ENCODE measurements at places on chromosomes 16 and 17.

DNA sequence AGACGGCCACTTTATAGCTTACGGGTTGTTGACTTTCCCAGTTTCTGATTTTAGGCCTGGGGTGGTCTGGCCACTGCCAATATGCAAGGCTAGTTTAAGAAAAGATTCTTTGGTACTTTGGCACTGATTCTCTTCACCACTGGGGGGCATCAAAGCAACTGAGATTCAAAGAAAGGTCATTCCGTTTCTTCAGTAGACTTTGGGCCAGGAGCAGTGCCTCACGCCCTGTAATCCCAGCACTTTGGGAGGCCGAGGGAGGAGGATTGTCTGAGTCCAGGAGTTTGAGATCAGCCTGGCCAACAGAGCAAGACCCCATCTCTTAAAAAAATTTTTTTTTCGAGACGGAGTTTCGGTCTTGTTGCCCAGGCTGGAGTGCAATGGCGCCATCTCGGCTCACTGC, 53.0 kb downstream of the RPA1 start:
- DNase-seq, result no peak

DNA sequence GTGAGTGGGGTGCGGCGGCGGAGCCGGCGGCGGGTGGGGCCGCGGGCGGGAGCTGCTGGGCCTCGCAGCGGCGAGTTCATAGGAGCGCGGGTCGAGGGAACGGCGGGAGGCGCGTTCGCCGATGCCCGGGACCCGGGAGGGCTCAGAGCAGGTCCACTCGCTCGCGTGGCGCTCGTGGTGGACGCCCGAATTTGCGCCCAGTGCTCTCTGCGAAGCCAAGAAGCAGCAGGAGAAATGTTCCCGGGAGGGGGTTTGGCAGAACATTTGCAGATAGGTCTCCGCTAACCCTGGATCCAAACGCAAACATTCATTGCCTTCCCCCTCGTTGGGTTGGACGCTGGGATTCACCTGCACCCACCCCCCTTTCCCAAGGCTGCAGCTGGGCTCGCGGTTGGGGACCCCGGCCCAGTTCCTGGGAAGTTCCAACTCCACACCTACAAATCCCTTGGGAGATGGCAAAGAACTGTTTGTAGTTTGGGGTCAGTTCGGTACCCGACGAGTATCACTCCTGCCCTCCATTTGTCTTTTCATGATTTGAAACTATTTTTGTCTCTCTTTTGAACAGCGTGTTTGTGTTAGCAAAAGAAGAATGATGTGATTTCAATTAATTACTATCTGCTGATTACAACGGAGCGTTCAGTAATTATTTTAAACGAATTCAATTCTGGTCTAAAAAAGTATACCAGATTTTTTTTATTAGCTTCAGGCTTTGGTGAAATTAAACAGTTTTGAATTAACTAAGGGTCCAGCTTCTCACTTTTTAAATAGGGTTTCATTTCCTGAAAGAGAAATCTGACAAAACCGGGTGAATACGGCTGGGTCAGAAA, 2.3 kb downstream of the NTN1 start:
- no peak for DNase-seq

DNA sequence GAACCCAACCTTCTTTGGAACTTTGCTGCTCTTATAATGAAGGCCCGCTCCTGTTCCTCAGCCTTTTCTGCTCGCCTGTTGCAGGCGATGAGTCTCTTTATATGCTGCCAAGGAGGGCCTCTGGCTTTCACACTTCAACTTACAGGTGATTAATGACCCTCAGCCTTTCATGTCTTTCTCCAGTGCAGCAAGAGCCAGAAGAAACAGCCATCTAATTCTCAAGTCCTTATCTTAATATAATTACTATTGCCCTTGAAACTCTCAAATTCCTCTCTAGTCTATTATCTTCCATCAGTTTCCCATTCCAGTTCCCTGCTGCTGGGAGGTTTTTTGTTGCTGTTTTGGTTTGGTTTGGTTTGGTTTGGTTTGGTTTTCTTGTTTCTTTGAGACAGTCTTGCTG, 121.8 kb upstream of the MED13 start:
- DNase-seq, result no peak

- no peak for DNase-seq
Observed at GRCh38 chr17:48037036-48037837, at the start of gene COPZ2. Gene COPZ2 (minus strand): TSS chr17:48037797. CDS start chr17:48037777, 20 bp downstream.

DNA sequence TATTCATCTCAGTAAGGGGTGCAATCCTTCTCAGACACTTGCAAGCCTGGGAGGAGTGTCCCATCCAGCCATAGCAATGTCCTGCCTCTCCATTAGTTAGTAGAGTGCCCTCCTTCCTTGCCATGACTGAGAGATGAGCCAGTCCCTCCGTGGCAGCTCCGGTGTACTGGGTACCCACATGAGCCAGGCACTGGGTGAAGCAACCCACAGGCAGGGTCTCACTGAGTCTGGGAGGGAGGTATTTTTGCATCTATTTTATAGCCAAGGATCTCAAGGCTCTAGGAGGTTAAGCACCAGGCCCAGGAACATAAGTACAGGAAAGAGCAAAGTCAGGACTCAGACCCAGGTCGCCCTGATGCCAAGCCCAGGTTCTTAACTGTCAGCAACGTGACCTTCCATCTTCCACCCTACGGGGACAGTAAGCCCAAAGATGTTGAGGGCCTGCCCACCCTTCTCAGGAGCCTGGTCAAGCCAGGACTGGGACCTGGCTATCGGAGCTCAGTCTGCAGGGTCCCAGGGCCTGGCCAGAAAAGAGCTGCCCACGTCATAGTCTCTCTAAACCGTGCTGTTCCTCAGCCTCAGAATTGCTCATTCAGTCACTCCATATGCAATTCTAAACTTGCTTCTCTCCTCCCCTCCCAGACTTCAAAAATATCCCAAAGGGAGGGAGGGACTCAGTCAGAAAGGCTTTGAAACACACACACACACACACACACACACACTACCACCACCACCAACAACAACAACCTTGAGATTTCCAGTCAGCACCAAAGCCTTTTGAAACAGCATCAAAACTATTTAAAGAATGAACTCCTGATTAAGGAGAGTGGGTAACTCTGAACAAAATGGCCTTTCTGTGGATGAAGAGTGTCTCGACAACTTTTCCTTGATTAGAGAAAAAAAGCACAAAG, 16.6 kb downstream of the NOS2 start:
- no peak for DNase-seq

- DNase-seq, result no peak
Observed at GRCh38 chr16:66240631-66241395, 125.7 kb upstream of the CDH5 start.

GRCh38 chr17:81532490-81533287, 4.5 kb downstream of the FSCN2 start:
- no peak for DNase-seq

DNA sequence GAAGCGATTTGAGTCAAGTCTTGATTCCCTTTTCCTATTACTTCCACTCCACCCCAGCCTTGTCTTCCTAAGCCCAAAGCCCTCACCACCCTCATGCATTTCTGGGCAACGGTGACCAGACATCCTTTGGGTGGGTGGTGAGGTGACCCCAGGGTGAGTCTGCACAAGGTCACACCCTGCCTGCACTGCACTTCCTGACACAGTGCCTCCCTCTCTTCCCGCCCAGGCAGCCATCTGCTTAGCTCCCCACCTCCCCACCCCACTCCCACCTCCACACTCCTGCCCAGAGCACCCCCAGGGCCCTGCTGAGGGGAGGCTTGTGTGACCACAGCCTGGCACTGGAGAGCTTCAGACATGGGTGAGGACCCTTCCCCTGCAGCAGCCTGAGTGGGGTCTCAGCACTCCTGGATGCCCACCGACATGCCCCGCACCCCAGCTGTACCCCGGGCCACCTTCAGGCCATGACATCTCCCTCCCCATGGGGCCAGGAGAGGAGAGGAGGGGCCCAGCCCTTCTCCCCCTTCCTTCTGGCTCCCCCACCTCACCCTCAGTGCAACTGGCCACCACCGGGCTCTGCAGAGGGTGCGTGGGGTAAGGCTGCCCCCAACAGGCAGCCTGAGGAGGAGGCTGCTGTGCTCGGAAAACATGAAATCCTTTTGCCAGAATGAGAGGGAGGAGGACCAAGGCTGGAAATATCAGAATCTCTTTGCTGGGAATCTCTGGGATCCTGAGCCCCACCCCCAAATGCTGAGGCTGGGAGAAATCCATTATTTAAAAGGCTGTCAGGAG, 68.6 kb downstream of the CCT6B start:
- no peak for DNase-seq

GRCh38 chr16:7026639-7027038, 306.0 kb upstream of the RBFOX1 start:
- DNase-seq, result no peak

DNA sequence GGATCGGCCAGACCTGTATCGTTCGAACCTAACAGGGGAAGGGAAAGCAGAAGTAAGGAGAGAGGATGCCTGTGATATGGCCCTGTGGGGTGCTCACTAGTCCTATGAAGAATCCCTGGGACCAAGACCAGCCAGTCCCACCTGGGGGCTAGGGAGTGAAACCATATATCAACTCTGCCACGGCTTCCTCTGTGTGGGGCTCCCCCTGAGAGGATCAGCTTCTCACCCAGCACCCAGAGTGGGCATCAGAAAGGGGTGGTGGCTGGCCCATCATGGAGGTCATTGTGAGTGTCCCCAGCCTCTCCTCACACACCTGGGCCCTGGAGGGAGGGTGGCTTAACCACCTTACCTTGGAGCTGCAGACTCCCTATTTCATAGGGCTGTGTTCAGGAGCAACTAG, 30.1 kb upstream of the SREBF1 start:
- DNase-seq, result no peak

GRCh38 chr17:74552037-74552436, 6.1 kb upstream of the CD300C start:
- DNase-seq, result no peak

GRCh38 chr16:87266846-87267245, 50.3 kb downstream of the C16orf95 start:
- DNase-seq, result no peak

GRCh38 chr17:3925684-3926485, 9.6 kb upstream of the P2RX1 start:
- no peak for DNase-seq

DNA sequence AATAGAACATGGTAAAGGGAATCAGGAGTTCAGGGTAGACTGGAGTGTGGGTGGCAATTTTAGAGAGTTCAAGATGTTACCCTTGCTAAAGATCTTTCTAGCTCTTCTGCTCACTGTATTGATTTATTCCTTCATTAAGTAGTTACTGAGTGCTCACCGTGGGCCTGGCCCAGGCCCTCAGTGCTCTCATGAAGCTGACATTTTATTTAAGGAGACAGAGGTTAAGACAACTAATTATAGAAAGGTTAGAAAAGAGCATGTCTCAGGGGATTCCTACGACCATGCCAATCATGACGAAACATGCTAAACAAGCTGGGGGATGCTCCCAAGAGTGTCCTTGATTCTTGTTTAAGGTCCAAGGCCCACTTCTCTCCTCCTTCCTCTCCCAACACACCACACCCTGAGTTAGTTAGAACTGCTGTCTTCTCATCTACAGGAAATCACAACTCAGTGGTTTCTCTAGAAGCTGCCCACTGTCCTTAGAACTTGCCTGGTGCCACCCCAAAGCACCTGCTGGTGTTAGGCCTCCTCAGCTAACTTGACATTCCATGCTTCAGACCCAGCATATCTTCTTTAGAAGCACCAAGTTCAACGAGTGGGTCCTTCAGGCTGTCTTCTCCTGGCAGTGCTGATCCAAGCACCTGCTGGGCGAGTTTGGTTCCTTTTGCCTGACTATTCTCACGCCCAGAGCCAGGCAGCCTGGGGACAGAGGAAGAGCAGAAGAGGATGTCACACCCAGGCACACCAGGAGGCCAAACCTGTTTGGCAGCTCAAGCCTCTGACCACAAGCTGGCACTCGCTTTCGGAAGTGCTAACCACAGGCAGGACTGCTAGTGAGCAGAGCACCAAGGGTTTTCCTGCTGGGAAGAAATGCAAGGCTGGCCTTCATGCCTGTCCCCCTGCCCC, 79.0 kb downstream of the GAS7 start:
- DNase-seq, result no peak

GRCh38 chr16:68190736-68191510, 45.0 kb downstream of the ESRP2 start:
- DNase-seq, result no peak

DNA sequence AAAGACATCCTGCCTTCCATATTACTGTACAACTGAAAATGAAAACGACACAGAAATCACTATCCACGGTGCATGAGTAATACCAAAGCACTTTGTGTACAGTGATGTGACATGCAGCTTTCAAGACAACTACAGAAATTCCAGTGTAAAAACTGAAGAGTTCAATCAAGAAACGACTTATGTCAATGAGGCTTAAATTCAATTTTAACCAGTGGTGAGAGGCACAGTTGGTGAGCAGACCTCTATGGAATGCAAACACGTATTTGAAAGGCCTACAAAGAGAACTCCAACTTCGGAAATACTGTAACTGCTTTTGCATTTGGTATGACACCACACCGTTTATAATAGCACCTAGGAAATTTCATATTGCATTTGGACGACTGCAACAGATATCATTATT, 87.6 kb downstream of the USP31 start:
- no peak for DNase-seq

GRCh38 chr16:58508671-58509251, 6.6 kb upstream of the SETD6 start:
- DNase-seq, result no peak

DNA sequence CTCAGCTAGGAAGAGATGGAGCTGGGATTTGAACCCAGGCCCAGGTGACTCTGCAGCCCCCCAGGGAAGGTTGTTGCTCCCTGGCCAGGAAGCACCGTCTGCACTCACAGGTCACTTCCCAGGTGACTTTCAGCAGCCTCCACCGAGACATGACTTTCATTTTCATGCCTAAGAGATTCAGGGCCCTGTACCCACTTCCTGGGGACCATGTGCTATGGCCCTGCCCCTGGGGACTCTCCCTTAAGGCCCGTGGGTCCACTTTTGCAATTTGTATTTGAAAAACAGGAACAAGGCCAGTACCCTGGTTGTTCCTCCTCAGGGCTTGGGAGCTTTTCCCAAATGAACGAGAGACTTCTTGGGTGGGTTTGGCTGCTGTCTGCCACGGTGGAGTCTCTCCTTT, 191.0 kb downstream of the IRF8 start:
- DNase-seq, result no peak

- DNase-seq, result no peak
Observed at GRCh38 chr17:82375359-82376041, 3.9 kb downstream of the UTS2R start.

GRCh38 chr16:28877655-28878000, 660 bp upstream of the ATP2A1 start:
- no peak for DNase-seq

Measured in stimulated activated CD4-positive, alpha-beta T cell treated with anti-CD3 and anti-CD28 coated beads, Interleukin-1b, Interleukin-23, amount 100 ng/mL, for 1 hour (primary cell).